ENCODE measurements at places on chromosomes 7 and 10.

DNA sequence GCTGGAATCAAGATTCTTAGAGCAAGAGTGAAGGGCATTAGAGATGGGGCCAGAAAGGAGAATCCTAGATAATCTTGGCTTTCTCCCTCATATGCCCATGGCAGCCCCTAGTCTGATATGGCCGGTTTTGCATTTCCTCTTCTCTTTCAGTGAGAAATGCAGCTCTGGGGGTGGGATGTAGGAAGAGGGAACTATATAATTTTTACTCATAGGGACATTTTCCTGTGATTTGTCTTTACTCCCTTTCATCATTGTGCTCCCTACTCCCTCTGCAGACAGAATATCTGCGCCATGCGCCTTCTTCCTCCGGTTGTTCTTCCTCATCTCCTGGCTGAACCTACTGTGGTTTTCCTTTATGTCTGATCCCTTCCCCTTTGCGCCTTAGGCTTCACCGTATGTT, 16.8 kb upstream of the CHCHD1 start:
- no peak for DNase-seq

- DNase-seq, result no peak
Measured at GRCh38 chr7:159064816-159065510, 79.7 kb downstream of the VIPR2 start.

DNA sequence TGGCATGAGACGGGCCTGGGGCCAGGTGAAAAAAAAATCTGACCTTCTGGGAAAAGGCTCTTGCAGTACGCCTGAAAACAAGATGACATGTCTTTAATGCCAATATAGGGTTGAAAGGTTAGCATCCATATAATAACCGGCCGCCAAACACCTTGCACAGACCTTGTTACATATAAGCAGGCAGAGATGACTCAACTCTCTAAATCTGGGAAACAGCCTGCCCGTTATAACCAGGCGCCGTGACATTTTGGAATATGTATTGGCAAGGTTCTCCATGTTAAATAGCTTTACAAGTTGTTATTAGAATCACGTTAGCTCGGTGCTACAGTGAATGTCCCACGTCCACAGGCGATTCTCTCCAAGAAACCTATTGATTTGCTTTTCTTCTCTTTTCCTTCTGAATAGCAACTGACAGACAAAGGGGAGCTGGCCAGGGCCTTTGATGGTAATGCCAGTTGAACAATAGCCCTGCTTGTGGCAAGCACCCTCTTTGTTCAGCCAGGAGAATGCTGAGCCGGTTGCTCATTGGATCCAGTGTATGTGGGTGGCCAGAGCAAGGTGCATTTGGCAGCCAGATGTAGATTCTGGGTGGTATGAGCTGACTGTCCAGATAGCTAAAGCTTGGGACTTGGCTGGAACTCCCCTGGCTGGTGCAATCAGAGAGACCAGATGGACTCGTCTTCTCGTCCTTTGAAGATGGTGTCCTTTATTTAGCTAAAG, 80.1 kb upstream of the AUTS2 start:
- DNase-seq, result no peak

DNA sequence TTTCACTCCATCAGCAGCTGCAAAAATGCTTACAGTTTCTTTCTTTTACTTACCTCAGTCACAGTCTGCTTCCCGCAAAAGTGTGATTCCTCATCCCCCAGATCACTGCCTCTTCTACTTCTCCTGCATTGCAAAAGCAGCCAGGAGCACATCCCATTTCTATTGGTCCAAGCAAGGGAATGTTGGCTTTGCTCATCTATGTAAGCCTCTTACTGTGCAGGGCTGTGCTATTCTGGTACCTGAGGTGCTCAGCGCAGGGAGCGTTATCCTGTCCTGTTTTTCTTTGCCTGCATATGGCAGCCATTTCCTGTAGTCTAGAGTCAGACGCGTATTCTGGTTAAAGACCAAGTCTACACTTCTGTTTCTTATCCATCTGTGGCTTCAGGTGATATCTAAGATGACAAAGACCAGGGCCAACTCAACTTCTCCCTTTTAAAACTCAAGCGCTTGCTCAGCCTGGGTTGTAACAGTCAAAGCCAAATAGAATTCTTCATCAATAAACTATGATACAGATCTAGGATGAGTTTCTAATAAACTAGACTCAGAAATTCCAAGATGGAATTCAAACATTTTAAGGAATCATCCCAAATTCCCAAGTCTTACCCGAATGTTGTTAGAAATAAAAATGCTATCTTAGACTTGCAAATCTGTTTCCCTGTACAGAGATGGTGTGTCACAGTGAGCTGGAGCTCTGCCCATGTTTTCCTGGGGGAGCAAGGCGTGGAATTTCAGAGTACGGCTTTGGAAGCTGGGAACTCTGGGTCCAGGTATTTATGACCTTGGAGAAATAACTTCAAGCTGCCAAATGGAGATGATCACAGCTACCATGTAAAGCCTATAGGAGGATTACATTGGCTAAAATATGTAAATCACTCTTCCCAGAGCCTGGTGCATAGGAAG, 6.1 kb upstream of the RBM17 start:
- DNase-seq, result no peak

DNA sequence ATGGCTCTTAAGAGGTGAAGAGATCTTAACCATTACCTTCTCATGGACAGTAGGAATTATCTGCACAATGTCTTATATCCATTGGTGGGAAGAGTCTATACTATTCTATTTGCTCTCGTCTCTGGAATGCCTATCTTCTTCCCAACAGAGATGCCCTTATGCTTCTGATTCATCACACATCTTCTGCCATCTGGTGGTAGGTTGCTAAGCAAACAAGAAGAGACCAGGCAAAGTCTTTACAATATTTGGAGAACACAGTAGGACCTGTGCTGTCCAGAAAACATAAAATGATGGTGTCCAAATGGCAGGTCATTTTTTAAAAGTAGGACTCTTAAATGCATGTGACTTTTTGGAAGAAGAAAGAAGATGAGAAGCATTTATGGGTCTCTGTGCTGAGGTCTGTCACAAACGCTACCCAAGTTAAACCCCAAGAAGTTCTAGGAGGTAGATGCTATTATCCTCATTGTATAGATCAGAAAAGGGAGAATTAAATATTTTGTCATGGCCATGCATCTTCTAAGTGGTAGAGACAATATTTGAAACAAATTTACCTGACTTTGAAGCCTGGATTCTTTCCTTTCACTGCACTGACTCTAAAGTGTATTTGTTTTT, 67.8 kb upstream of the NXPH1 start:
- peak; percentile 8 for DNase-seq

GRCh38 chr7:69800495-69800894, 202.2 kb downstream of the AUTS2 start:
- no peak for DNase-seq

DNA sequence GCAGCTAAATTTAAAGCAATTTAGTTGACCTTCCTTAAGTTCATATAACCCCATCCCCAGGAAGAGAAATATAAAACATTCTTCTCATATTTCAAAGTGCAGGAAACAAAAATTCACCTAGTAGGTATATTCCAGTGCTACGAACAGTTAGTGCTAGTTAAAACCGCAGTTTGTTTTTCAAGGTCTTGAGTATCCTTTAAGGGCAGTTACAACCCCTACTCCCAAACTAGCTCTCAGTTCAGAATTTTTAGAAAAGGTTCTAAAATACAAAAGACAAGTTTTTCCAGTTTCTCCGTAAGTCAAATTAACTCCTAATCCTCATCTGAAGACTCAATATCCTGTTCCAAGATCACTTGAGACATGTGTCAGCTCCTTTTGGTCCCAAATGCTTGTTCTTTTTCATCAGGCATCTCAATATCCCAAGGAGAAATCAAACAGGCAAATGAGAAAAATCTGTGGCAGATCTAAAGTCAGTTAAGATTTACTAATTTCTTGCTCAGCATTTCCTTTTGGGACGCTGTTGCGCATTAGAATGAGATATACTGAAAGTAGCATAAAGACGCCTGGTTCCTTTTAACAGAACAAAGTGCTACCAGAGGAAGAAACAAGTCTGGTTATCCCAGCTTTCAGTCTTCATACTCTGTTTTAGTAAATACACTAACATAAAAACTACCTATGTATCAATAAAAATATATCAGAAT, 51.8 kb downstream of the ARHGAP12 start:
- no peak for DNase-seq

GRCh38 chr10:15374156-15374555, 3.1 kb upstream of the FAM171A1 start:
- DNase-seq, result no peak

GRCh38 chr7:7789551-7789988, 71.2 kb upstream of the RPA3 start:
- no peak for DNase-seq

GRCh38 chr7:34081935-34082334, 176.6 kb downstream of the BMPER start:
- DNase-seq, result no peak

DNA sequence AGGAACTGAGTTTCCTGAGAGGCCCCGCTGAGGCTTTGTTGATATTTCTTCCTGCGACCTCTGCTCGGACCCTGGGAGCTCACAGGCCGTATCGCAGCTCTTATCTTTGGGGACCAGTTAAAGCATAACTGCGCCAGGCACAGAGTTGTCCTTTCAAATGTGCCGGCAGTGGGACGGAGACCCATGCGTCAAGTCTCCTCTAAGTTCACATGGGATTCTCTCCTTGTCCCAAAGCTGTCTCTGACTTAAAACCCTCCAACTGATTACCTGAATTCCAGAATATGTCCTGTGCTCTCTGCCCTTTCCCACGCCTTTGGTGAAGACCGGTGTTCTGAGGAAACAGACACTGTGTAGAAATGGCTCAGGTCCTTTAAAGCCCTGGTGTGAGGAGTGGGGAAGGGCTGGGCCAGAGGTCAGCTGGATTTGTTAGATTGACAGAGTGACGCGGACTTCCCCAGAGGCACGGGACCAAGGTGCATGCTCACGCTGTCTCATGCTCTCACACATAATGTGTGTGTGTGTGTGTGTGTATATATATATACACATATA, 169.8 kb downstream of the EGFR start:
- DNase-seq, result no peak

DNA sequence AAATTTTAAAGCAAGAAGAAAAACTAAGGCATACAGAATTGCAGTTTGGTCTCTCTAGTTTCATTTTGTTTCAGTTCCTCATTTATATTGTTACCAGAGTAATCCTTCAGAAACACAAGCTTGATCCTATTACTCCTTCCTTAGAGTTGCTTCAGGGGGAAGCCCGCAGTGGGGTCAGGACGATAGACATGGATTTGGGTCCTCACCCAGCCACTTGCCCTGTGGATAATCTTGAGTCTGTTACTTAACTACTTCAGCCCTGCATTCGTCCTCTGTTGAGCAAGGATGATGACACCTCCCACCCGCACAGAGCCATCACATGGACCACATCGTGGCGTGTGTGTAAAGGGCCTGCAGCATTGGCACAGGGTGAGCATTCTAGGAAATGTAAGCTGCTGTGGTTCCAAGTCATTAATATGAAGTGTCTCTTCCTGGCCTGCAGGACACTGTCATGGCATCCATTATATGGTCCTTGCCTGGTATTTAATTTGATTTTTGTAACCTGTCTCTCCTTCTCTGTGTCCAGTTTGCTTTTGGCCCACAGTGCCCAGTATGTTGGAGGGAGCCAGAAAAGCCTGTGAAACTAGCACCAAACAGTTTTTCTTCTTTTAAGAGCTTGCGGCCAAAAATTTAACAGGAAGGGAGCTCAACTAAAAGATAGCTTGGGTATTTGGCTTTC, 111.2 kb downstream of the EEPD1 start:
- no peak for DNase-seq

DNA sequence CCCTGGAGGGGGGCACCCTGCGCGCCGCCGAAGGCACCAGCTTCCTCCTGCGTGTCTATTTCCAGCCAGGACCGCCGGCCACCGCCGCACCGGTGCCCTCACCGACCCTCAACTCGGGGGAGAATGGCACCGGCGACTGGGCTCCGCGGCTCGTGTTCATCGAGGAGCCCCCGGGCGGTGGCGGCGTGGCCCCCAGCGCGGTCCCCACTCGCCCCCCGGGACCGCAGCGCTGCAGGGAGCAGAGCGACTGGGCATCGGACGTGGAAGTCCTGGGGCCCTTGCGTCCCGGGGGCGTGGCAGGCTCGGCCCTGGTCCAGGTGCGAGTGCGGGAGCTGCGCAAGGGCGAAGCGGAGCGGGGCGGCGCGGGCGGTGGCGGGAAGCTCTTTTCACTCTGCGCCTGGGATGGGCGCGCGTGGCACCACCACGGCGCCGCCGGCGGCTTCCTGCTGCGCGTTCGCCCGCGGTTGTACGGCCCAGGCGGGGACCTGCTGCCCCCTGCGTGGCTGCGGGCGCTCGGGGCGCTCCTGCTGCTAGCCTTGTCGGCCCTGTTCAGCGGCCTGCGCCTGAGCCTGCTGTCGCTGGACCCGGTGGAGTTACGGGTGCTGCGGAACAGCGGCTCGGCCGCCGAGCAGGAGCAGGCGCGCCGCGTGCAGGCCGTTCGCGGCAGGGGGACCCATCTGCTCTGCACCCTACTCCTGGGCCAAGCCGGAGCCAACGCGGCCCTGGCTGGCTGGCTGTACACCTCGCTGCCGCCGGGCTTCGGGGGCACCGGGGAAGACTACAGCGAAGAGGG, 594 bp downstream of the CNNM1 start:
- no peak for DNase-seq

DNA sequence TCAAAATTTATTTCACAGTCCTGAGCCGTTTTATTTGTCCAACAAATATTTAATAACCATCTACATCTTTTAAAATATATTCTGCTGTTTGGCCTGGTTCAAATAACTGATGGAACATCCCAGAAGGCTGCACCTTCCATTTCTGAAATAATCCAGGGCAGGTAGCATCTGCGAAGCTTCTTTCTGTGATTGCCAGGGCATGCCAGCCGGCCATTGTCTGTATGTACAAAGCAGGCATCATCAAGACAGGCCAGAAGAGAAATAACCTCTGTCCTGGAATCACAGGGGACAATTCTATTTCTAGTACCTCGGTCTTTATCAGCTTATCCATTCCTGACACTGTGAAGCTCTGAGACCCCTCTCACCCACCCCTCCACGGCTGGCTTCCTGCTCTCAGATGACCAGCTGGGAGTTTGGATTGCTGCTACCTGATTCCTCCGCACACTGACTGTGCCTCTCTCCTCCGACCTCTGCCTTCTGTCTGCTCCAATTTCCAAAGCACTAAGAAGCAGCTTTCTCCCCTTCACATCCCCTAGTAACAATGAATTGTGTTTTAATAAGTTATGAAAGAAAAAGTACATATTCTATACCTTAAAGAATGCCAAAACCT, 8.0 kb downstream of the DGKI start:
- no peak for DNase-seq

DNA sequence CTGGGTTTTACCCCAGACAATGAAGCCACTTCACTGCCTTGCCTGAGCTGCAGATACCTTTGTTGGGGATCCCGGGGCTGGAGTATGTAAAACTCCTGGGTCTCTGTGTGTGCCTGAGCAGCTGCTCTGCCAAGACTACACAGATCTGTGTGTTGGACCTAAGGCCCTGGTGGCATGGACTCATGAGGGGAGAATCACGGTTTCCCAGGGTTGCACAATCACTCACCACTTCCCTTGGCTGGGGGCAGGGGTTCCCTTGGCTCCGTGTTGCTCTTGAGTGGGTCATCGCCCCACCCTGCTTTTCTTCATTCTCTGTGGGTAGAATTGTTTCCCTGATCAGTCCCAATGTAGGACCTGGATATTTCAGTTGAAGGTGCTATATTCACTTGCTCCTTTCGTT, 13.9 kb upstream of the TBATA start:
- no peak for DNase-seq

All from NCI-H524 (cell line).